ENCODE measurements at places on chromosomes 5 and 9. TPM values are rescaled to one million over a fixed set of nuclear protein-coding genes. Genes with fewer than 3 reads are reported as not detected.

ANKRD18A gene
- 0.08 TPM for total RNA-seq

MAMDC4 gene
- 14.7 TPM for total RNA-seq

ARID3C gene
- 0.34 TPM for total RNA-seq

IL4 gene
- not detected for total RNA-seq

KCNIP1 gene
- not detected for total RNA-seq

ZNF454 gene
- total RNA-seq = not detected

CNTFR gene
- not detected for total RNA-seq

SUSD1 gene
- 17.9 TPM for total RNA-seq

ARL14EPL gene
- total RNA-seq = not detected
